Mesenchymal stem cell (in vitro differentiated cells and primary cell): ENCODE measurements at places on chromosomes 12 and 14.

GRCh38 chr12:43428088-43428600 is 123.9 kb downstream of the ADAMTS20 start:
- H3K4me3 ChIP-seq, result no peak overlapping the region
- no peaks in the 10 kb centered on the region for H3K36me3 ChIP-seq
- DNase-seq, result no peak
- no peaks in the 10 kb centered on the region for H3K27me3 ChIP-seq

- no peak for DNase-seq
- H3K4me3 ChIP-seq, result no peak overlapping the region
- peaks cover 17% of the 10 kb centered on the region for H3K36me3 ChIP-seq
- peak overlapping the region; percentile 85 for H3K27ac ChIP-seq
- peaks cover 20% of the 10 kb centered on the region for H3K4me1 ChIP-seq
- no peaks in the 10 kb centered on the region for H3K27me3 ChIP-seq
Measured at GRCh38 chr12:65881965-65882413, 57.7 kb downstream of the HMGA2 start.

- no peak for DNase-seq
- H3K4me3 ChIP-seq, result no peak overlapping the region
- H3K4me1 ChIP-seq, result no peaks in the 10 kb centered on the region
- no peaks in the 10 kb centered on the region for H3K27me3 ChIP-seq
- H3K36me3 ChIP-seq, result peaks cover 50% of the 10 kb centered on the region
Measured at GRCh38 chr14:102418169-102418852, 55.6 kb downstream of the TECPR2 start.

DNA sequence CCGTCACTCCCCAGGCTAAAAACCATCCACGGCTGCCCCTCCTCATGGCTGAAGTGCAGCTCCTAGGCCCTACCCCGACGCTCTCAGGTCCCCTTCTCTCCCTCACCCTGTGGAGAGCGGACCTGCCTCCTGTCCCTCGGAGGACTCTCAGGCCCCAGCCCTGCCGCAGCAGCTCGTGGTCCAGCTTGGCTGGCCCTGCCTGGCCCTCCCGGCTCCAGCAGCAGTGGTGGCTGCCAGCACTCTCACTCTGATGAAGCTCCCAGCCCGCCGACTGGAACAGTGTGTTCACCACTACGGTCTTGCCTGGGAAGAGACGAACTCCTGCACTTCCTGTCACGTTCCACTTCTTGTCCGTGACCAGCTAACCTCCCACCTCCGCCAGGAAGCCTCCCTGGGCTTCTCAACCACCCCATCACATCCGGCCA is 11.1 kb downstream of the BAG5 start:
- peak overlapping the region; percentile 57 for H3K4me3 ChIP-seq
- DNase-seq, result no peak
- H3K36me3 ChIP-seq, result peaks cover 13% of the 10 kb centered on the region
- peak overlapping the region; percentile 89 for H3K27ac ChIP-seq

- peaks cover 4% of the 10 kb centered on the region for H3K4me1 ChIP-seq
- no peak overlapping the region for H3K4me3 ChIP-seq
- H3K27ac ChIP-seq, result peak overlapping the region; percentile 49
- H3K27me3 ChIP-seq, result no peaks in the 10 kb centered on the region
Measured at GRCh38 chr12:45703942-45704341, 25.6 kb upstream of the ARID2 start.

DNA sequence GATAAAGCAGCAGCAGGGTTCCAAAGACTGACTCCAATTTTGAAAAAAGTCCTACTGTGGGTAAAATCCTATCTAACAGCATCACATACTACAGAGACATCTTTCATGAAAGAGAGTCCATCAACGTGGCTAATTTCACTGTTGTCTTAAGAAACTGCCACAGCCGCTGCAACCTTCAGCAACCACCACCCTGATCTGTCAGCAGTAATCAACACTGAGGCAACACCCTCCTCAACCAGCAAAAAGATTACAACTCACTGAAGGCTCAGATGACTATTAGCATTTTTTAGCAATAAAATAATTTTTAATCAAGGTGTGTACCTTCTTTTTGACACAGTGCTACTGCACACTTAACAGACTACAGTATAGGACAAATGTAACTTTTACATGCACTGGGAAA is 6.6 kb downstream of the CAPRIN2 start:
- H3K4me1 ChIP-seq, result peaks cover 2% of the 10 kb centered on the region
- H3K4me3 ChIP-seq, result no peak overlapping the region
- H3K27me3 ChIP-seq, result no peaks in the 10 kb centered on the region
- H3K27ac ChIP-seq, result no peak overlapping the region
- peaks cover 4% of the 10 kb centered on the region for H3K36me3 ChIP-seq
- no peak for DNase-seq

GRCh38 chr14:104755621-104756020 is 2.7 kb downstream of the SIVA1 start:
- H3K27ac ChIP-seq, result no peak overlapping the region
- H3K4me1 ChIP-seq, result peaks cover 22% of the 10 kb centered on the region
- DNase-seq, result no peak
- H3K27me3 ChIP-seq, result no peaks in the 10 kb centered on the region

- peaks cover 2% of the 10 kb centered on the region for H3K27me3 ChIP-seq
- H3K36me3 ChIP-seq, result no peaks in the 10 kb centered on the region
- H3K4me3 ChIP-seq, result no peak overlapping the region
- no peaks in the 10 kb centered on the region for H3K4me1 ChIP-seq
Measured at GRCh38 chr12:131363393-131363792, 347.5 kb upstream of the SFSWAP start.

- H3K27ac ChIP-seq, result no peak overlapping the region
- H3K36me3 ChIP-seq, result peaks cover 13% of the 10 kb centered on the region
- H3K4me3 ChIP-seq, result no peak overlapping the region
- H3K27me3 ChIP-seq, result no peaks in the 10 kb centered on the region
- no peaks in the 10 kb centered on the region for H3K4me1 ChIP-seq
Measured at GRCh38 chr12:111803851-111804250, 37.1 kb downstream of the ALDH2 start.

DNA sequence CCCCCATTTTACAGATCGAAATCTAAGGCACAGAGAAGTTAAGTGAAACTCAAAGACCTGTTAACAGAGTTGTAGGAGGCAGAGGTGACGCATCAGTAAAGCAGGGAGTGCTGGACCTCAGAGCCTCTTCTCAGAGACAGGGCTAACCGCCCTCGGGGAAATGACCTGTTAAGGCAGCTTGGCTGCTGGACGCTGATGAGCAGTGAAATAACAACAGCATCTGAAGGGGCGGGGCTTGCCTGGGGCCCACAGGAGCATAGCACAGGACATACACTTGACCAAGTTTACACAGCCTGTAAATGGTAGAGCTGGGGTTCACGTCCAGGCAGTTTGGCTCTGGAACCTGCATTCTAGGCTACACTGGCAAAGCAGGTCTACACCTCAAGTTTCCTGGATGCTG is 39.3 kb downstream of the LRTM2 start:
- peaks cover 16% of the 10 kb centered on the region for H3K27me3 ChIP-seq
- no peaks in the 10 kb centered on the region for H3K36me3 ChIP-seq
- no peaks in the 10 kb centered on the region for H3K4me1 ChIP-seq
- no peak overlapping the region for H3K27ac ChIP-seq

GRCh38 chr14:106210650-106211049 is 684.3 kb downstream of the TMEM121 start:
- DNase-seq, result no peak

- H3K4me3 ChIP-seq, result no peak overlapping the region
- DNase-seq, result no peak
- H3K36me3 ChIP-seq, result no peaks in the 10 kb centered on the region
- no peaks in the 10 kb centered on the region for H3K27me3 ChIP-seq
- H3K27ac ChIP-seq, result no peak overlapping the region
Measured at GRCh38 chr12:127480775-127481314, 786.1 kb upstream of the TMEM132C start.
